ENCODE measurements at places on chromosomes 1 and 21.

DNA sequence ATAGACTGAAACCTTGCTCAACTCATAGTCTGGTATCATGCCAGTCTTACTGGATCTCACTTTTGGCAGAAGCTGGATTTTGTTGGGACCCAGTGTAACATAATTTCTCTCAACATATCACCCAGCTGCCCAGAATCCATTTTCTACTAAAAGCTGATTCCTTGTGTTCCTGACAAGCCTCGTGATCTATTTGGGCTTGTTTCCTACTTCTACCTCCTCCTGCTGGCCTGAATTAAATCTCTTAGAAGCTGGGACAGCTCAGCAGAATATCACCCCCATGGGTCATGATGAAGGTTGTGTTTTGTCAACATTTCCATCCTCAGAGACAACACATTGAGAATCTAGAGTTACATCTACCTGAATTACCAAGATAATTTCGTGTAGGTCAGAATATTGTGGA is 7.7 kb downstream of the GOLT1A start:
- DNase-seq: peak; percentile 21

DNA sequence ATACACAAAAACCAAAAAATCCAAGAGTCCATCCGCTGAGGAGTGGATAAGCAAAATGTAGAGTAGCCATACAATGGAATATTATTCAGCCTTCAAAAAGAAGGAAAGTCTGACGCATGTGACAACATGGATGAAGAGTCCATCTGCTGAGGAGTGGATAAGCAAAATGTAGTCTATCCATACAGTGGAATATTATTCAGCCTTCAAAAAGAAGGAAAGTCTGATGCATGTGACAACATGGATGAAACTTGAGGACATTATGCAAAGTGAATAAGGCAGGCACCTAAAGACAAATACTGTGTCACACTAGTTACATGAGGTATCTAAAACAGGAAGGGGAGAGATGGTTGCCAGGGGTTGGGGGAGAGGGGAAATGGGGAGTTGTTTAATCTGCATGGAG is 14.0 kb upstream of the IGSF21 start:
- DNase-seq: no peak

- DNase-seq: no peak
Observed at GRCh38 chr1:54834007-54834541, 33.0 kb upstream of the TTC22 start.

DNA sequence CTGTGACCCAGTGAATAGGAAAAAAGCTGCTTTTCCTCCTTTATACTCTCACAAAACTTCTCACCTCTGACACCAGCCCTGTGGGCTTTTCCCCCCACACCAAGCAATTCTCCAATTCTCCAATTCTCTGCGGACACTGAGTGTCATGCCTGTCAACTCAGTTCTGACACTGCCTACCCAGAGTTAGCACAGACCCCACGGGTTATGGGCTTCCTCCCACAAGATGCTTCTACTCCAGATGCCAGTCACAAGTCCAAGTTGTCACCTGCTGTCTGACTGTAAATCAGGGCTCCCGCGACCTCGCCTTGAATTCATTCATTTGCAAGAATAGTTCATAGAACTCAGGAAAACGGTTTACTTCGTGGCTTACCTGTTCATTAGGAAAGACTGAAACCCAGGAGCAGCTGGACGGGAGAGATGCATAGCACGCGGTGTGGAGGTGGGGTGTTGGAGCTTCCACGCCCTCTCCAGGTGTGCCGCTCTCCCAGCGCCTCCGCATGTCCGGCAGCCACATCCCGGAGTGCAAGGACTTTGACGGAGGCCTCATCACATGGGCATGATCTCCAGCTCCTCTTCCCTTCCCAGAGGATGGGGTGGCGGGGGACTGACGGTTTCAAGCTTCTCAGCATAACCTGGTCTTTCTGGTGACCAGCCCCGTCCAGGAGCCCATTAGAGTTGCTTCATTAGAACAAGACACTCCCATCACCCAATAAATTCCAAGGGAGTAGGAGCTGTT is 154.7 kb downstream of the PGBD5 start:
- no peak for DNase-seq

- DNase-seq: no peak
Observed at GRCh38 chr1:237834461-237834860, 56.3 kb downstream of the ZP4 start.

DNA sequence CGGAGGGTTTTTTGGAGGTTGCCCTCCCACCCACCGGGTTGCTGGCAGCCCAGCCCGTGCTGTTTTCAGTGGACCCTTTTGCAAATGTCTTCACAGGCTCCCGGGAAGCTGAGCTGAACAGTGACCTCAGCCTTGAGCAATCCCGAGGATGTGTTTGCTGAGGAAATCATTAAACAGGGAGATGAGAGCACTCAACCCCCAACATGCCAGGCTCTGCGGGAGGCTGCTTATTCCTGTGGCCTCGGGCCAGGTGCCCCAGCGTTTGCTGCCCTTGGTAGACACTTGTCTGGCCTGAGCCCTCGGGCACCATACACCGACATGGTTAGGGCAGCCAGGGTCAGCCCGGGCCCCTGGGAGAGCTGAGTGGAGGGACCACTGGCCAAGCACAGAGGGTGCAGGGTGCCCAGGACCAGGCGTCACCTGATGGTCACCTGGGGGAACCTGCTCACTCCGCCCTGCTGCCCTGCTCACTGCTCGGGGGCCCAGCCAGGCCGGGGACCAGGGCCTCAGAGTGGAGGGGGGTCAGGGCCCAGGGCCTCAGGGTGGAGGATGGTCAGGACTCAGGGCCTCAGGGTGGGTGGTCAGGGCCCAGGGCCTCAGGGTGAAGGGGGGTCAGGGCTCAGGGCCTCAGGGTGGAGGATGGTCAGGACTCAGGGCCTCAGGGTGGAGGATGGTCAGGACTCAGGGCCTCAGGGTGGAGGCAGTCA is 42.5 kb upstream of the POFUT2 start:
- no peak for DNase-seq

- DNase-seq: no peak
Observed at GRCh38 chr1:10813799-10814198, 17.4 kb upstream of the CASZ1 start.

DNA sequence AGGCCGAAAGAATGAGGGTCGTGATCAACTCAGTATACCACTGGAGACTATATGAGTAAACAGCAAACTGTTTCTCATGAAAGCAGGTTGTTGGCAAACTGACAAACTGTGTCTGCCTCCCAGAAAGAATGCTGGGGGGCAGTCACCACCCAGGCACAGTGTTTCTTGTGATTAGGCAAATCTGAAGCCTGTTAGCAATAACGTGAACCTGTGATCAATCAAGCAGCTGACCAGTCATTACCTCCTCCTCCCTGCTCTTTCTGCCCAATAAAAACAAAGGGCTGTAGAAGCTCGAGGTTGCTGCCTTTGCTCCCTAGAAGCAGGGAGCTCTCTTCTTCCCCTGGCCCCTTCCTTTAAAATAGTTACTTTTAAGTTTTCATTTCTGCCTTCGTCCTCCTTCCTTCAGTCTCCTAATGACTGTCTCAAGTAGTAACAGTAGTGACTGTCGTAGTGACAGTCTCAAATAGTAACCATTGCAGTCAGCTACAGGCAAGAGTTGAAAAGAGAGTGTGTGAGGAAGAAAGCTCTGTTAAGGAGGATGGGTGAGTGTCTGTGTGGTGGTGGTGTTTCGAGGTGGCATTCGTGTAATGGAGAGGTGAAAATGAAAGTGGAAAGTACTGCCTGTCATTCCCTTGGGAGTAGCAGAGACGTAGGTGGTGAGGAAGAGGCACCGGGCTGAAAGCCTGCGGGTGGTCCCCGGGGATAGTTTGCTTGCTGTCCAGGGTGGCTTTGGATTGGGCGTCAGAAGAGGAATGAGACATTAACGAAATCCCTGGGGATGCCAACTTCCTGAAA is 14.5 kb downstream of the HHAT start:
- DNase-seq: no peak

DNA sequence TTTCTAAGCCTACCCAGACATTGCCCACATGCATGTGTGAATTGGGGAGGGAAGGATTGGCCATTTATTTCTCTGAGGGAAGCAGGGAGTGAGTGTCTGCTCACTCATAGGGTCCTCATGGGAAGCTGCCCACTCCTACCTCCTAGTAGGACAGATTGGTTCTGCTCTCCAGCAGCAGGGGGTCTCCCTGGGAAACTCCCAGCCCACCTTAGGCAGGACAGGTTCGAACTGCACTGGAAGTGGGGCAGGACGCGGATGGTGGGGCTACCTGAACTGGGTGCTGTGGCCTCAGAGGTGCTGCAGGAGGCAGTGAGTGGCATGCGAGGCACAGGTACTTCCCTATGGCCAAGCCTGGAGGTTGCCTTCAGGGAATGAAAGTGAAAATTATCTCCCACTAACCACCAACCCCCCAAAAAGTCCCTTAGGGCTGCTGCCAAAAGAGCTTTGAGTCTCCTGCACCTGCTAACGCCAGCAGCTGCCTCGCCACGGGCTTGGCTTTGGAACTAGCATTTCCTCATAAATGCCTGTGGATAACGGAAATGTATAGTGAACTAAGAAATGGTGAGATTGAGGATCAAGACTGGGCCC is 157.0 kb upstream of the COA6 start:
- no peak for DNase-seq

DNA sequence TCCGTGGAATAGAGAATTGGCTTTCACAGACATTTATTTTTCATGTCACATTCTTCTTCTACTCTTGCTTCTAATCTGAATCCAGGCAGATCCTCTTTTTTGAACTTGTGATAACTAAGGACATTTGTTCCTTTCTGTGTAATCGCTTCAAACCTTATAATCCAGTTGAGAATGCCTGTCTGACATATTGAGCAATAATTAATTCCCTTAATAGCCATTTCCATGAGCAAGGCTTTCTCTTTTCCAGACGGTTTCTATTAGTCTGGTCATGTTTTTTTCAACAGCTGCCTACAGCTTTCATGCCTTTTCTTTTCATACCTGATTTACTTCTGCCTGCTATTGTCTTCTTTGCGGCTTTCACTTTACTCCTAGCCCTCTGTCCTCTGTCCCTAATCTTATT is 163.4 kb downstream of the CYYR1 start:
- no peak for DNase-seq

GRCh38 chr1:8083739-8084484 is 57.8 kb upstream of the ERRFI1 start:
- peak; percentile 84 for DNase-seq

- no peak for DNase-seq
Observed at GRCh38 chr1:1331068-1331965, at the start of gene TAS1R3. Gene TAS1R3 (plus strand): TSS chr1:1331280. CDS start chr1:1331346, 66 bp downstream.

DNA sequence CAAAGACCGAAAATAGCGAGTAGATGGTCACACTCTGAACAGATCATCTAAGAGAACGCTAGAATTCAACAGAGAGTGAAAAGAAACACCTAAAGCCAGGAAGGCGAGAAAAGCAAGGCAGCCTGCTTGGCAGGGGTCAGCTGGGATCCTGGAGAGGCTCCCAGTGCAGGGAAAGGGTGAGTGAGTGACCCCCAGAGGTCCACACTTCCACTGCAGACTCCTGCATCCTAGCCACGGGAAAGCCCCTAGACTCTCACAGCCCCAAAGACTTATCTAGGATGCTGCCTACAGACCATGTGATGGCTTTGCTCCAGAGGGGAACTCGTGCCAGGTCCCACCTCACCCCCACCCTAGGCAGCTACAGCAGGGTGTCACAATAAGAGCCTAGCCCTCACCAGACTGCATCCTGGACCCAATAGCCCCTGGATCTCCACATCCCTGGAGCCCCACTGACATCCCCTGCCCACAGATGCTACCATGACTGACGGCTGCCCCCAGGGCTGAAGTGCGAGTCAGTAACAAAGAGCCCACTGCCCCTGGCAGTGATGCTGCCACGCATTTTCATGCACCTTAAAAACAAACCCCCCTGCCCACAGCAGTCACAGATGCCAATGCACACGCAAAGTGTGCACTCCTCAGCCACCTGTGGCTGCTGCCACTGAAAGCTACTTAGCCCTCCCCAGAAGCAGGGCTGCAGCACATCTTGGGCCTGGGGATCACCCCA is 62.2 kb downstream of the PSMG1 start:
- DNase-seq: no peak

GRCh38 chr1:179034720-179035119 is 9.0 kb downstream of the FAM20B start:
- DNase-seq: no peak

- no peak for DNase-seq
Observed at GRCh38 chr1:29057700-29058099, 66.0 kb downstream of the TMEM200B start.

GRCh38 chr1:14849038-14849437 is 250.6 kb downstream of the KAZN start:
- DNase-seq: no peak

DNA sequence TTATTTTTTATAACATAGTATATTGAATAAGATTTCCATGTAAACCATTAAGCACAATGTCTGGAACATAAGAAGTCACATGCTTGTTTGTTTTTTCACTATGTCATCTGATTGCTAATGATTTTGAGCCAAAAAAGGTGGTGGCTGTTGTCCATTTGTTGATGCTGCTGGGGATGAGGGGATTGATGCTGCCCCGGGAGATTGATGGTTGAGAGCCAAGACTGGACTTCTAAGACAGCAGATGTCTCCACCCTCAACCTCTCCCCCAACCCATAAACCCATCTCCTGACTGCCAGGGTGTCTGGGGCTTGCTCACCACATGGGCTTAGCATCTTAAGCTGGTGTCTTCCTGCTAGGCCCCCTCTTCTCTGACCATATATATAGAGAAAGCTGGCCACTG is 35.8 kb upstream of the CD34 start:
- DNase-seq: no peak

DNA sequence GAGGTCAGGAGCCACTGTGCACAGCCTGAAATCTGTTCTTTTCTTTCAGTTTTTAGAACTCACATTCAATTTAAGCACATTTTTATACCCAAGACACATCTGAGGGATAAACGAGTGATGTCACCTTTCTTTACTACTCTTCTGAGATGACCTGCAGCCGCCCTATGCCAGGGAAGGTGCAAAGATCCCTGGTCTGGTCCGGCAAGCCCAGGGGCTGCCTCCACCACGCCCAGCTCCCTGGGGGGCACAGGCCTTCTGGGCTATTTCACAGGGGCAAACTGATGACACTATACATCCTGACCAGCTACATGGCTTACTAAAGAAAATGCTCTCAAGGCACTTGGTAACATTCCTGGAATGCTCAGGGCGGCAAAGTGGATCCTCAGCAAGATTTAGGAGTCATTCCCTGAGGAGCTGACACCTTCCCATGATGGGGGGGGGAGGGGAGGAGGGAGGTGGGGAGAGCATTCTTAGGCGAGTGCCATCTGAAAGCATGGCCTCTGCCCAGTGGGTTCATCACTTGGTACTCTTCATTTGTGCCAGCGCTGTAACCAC is 11.3 kb downstream of the MRAP start:
- DNase-seq: no peak

GRCh38 chr1:62082456-62083363 is 111.9 kb upstream of the L1TD1 start:
- DNase-seq: peak; percentile 60

Data from suppressor macrophage (primary cell).